ENCODE measurements at places on chromosomes 1 and 21. TPM values are rescaled to one million over a fixed set of nuclear protein-coding genes. Genes with fewer than 3 reads are reported as not detected.

SHE gene
- 0.13 TPM for total RNA-seq

SDE2 gene
- total RNA-seq: 31.7 TPM

SPRR5 gene
- total RNA-seq: not detected

MYOG gene
- not detected for total RNA-seq

ABCA4 gene
- total RNA-seq: not detected

UBL4B gene
- not detected for total RNA-seq

AKR7A3 gene
- 1.1 TPM for total RNA-seq

PM20D1 gene
- total RNA-seq: 1.1 TPM

RUNX1 gene
- total RNA-seq: 110 TPM

ZZZ3 gene
- total RNA-seq: 55.5 TPM

FAM151A gene
- not detected for total RNA-seq

NUAK2 gene
- 5.1 TPM for total RNA-seq

CNKSR1 gene
- total RNA-seq: 3.8 TPM

EPHB2 gene
- 0.15 TPM for total RNA-seq

NUDT17 gene
- 2.2 TPM for total RNA-seq

ERVH48-1 gene
- total RNA-seq: not detected

TEX38 gene
- not detected for total RNA-seq

NIBAN1 gene
- total RNA-seq: 61.3 TPM

IGFN1 gene
- not detected for total RNA-seq

GABPB2 gene
- total RNA-seq: 9.9 TPM

AQP10 gene
- total RNA-seq: 8.9 TPM

HSPB7 gene
- total RNA-seq: not detected

CFHR3 gene
- total RNA-seq: not detected

TMEM269 gene
- 0.47 TPM for total RNA-seq

TDRD5 gene
- total RNA-seq: not detected

SLC37A1 gene
- 21.0 TPM for total RNA-seq

AGTRAP gene
- total RNA-seq: 19.2 TPM

AGO4 gene
- total RNA-seq: 23.3 TPM

PCAT6 gene
- not detected for total RNA-seq

MXRA8 gene
- total RNA-seq: 0.42 TPM

FCGR3B gene
- total RNA-seq: 0.37 TPM

AVPR1B gene
- total RNA-seq: not detected

UBE2U gene
- not detected for total RNA-seq

LCE6A gene
- not detected for total RNA-seq

DMBX1 gene
- total RNA-seq: not detected

SLC6A17 gene
- total RNA-seq: not detected

OR2T35 gene
- not detected for total RNA-seq

SPRR2B gene
- not detected for total RNA-seq

RAVER2 gene
- total RNA-seq: 1.5 TPM

CAMSAP2 gene
- 2.8 TPM for total RNA-seq

PROX1 gene
- total RNA-seq: not detected

GBP4 gene
- 35.9 TPM for total RNA-seq

LGR6 gene
- 0.25 TPM for total RNA-seq

OR2G2 gene
- not detected for total RNA-seq

HES3 gene
- total RNA-seq: not detected

S100A2 gene
- 0.52 TPM for total RNA-seq

GRIK1 gene
- total RNA-seq: not detected

CLCNKB gene
- not detected for total RNA-seq

G0S2 gene
- 6.6 TPM for total RNA-seq

SEMA6C gene
- total RNA-seq: 9.5 TPM

NES gene
- total RNA-seq: not detected
